Effector CD8-positive, alpha-beta T cell (primary cell): ENCODE measurements at places on chromosomes 3 and 15.

- no peak for DNase-seq
Measured at GRCh38 chr3:32283304-32283703, 44.8 kb downstream of the CMTM8 start.

GRCh38 chr15:70093481-70094319, 4.0 kb downstream of the TLE3 start:
- DNase-seq = no peak

DNA sequence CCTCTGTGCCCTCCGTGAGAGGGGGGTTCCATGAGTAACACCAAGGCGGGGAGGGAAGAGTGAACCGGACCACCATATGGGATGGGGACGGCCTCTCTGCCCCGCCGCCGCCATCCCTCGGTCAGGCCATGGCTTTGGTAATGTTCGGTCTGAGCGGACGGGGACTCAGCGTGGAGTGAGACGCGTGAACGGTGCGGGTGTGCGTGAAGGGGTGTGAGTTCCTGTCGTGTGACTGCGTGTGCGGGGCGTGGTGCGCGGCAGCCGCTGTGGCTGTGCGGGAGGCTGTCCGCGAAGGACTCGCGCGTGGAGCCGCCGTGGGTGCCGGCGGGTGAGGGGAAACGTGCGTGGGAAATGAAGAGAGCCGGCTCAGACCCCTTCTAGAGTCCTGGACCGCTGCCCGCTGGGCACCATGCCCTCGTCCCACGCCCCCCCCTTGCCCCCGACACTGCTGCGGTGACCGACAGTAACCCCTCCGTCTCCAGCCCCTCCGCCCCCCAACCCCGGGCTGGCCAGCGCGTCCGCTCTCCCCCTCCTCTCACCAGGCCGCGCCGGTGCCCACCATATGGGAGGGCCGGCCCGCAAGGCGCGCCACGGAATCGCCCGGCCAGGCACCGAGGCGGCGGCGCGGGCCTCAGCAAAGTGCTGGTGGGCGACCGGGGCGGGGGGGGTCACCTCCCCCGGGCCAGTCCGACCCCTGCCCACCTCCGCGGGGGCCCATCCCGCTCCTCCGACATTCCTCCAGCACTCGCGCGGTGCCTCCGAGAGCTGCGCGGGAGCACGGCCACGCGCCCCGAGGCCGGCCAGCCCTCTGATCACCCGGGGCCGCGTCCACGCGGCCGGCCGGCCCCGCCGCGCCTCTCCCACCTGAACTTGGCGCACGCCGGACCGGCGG, 589 bp downstream of the KLF15 start:
- no peak for DNase-seq

- DNase-seq = no peak
Measured at GRCh38 chr3:27625864-27626263, 96.3 kb downstream of the EOMES start.

DNA sequence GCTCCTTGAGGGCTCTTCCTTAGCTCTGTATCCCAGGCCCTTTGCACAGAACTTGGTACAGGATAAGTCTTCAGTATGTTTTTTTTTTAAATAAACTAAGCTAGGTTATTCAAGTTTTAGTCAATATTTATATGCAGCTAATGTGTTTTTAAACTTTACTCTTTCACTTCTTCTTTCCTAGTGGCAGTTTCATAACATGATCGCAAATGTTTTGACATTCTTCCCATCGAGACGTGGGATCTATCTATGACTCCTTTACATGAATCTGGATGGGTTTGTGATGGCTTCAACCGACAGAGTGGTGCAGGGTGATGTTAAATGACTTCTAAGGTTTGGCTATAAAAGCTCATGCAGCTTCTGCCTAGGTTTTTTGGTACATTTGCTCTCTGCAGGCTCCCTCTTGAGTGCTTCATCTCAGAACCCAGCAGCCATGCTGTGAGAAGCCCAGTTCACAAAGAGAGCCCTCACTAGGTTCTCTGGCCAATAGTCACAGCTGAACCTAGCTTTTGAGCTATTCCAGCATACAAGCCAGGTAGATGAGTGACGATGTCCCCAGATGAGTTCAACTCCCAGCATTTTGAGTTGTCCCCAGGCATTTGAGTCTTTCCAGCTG, 13.5 kb upstream of the MECOM start:
- no peak for DNase-seq

DNA sequence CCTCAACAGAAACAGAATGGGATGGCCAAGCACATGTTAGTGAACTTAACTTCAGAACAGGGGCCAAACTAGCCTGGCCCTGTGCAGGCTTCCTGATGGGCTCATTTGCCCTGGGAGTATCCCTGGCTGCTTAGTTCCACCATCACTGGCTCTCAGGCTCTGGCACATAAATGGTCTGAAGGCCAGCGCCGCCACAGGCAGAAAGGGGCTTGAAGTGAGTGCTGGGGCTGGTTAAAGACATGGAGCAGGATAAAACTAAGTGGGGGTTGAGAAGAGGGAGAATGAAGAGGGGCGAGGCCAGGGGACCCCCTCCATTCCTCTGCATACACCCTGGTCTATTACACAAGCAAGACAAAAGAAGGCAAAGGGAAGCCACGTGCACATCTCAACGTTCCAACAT, 12.2 kb downstream of the SLCO2A1 start:
- DNase-seq = no peak

DNA sequence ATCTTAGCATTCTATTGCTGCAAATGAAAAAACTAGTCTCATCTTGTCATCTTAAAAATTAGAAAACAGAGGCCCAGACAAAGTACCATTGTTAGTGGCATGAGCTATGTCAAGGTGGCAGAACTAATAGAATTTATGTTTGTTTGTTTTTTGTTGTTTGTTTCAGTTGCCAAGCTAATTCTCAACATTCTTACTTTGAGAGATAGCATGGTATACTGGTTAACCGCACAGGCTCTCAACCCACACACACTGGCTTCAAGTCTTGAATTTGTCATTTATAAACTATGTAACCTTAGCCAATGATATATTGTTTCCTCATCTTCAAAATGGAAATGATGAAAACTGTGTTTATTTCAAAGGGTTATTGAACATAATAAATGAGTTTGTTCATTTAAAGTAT, 367.6 kb upstream of the PLSCR5 start:
- DNase-seq = no peak

DNA sequence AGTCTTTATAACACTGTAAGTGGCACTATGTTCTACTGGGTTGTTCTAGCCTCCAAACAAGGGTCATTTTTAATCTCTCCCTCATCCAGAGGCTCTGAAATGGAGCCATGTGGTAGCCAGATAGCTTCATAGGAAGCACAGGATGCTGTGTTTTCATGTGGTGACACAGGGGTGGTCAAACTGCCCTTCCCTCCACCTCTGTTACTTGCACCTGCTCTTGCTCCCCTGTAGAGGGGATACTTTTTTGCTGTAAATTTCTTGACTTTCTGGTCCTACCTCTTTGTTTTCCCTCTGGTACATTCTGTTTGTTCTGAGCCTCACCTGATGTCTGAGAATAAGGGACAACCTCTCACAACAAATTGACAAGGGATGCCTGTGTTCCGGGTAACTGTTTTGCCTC, 76.8 kb downstream of the EPHB1 start:
- DNase-seq = no peak

- DNase-seq = no peak
Measured at GRCh38 chr3:100880845-100881244, 112.4 kb downstream of the ABI3BP start.

DNA sequence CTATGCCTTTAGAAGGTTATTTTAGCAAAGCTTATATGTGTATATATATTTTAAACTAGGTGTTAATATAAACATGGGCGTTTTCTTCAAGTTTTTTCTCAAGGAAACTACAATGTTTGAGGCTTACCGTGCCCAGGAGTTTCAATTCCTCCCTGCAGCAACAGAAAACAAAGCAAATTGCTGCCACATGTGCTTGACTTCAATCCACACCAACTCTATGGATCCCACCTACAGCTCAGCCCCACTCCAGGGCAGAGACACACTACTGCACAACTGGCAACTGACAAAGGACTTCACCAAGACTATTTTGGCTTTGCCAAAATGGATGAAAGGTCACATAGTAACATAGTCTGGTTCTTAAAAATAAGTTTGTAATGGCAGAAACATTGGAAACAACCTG, 346.6 kb downstream of the ERC2 start:
- no peak for DNase-seq

DNA sequence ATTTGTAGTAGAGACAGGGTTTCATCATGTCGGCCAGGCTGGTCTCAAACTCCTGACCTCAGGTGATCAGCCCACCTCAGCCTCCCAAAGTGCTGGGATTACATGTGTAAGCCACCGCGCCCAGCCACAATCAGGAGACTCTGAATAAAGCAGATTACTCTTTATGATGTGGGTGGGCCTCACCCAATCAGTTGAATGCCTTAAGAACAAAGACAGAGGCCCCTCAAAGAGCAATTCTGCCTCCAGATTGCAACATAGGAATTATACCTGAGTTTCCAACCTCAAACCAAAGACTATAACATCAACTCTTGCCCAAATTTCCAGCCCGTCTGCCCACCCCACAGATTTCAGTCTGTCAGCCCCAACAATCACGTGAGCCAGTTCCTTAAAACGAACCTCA, 18.8 kb upstream of the FAM174B start:
- no peak for DNase-seq

DNA sequence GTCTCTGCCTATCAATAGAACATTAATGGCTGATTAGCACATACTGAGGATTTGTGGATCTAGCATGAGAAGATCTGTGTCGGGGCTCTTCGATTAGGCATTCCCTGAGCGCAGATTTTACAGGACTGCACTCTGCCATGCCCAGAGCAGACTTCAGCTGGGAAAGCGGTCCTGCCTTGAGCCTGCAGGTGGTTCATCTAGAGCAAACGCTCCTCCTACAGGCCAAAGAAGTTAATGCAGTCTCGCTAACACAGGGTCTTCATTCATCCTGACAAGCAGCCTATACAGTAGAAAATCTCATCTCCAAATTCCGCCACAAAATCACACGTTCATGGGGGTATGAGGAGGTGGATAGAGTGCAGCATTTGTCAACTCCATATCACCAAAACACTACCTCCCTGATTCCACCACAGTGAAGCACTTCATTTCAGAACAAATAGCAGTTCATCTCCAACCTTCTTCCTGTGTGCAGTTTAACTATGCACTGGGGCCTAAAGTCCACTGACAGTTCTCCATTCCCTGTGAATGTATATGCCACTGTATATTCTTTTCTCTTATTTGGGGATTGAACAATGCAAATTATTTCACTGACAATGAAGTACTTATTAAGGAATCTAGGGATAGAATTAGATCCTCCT, 405.8 kb downstream of the IGSF11 start:
- DNase-seq = no peak

DNA sequence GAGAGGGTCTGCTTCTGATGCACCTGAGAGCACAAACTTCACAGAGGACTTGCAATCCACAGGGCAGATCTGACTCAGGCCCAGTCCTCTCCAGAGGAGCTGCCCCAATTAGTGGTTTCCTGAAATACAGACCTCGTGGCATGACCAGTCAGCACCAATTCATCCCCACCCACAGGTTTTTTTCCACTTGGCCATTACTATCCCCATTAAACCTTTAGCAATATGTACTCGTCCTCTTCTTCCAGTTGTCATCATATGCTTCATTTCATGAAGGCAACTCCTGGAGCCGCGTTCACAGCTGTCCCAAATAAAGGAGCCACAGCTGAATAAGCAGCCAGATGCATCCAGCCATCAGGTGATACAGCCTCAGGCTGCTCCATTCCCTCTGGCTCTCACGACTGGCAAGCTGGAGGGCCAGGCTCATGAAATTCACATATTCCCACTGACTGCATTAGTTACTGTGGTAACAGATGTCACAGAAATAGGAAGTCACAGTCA, 163.1 kb downstream of the FMN1 start:
- DNase-seq = no peak

DNA sequence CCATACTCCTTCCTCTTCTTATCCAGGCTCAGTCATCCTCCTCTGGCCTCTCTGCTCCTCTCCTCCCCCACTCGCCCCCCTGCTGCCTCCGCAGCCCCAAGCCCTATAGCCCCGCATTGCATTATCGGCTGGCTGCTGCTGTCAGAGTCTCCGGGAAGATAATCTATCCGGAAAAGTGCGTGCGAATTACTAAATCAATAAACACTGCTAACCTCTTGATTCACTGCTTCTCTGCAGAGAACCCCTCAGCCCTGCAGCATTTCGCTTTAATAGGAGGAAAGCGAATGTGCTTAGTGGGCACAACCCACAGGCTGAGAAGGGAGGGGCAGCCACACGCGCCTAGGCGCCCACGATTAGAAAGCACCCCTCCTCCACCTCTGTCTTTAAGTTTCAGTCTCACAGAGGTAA, 167.6 kb downstream of the ABHD5 start:
- DNase-seq = no peak

- no peak for DNase-seq
Measured at GRCh38 chr15:45784656-45785055, 149.8 kb downstream of the SQOR start.

- DNase-seq = no peak
Measured at GRCh38 chr3:155485897-155486296, 192.4 kb upstream of the STRIT1 start.

- peak; percentile 4 for DNase-seq
Measured at GRCh38 chr3:19147905-19148767, at the start of gene KCNH8. Gene KCNH8 (plus strand): TSS chr3:19148510. CDS start chr3:19148720, 210 bp downstream.

- no peak for DNase-seq
Measured at GRCh38 chr3:45759851-45760250, 36.5 kb downstream of the SLC6A20 start.

DNA sequence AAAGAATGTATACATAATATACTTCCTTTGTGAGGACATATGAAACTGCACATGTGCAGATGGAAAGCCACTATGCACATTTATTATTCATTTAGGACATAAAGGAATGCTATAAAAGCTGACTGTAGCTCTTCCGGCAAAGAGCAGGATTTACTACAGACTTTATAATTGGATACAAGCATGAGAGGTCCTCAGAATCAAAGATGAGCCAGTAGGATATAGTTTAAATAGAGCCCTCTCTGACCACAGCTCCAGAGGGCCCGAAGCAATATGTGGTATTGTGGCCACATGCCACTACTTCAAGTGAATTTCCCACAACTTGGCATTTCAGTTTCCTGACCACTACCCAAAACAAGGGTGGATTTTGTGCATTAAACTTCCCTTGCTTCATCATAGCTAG, 140.9 kb downstream of the ATP8B4 start:
- DNase-seq = no peak

DNA sequence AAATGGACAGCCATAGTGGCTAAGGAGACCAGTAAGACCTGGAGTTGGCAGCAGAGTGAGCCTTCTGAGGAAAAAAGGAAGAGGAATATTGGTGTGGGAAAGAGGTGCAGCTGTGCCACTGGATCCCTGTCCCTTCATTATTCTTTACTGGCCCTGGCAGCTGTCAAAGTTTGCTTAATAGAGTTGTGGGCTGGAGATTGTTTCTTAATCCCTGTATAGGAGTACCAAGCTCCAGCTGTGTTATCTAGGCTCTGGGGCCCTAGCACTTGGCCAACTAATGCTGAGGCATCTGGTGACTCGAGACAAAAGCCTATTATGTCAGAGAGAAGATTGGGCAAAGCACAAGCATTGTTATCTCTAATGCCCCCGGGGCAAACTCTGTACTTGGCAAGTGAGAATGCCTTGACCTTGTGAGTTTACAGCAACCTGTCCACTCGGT, 61.4 kb downstream of the ZNF609 start:
- DNase-seq = no peak

- no peak for DNase-seq
Measured at GRCh38 chr3:178434206-178434805, 101.9 kb upstream of the KCNMB2 start.
